Activated naive CD8-positive, alpha-beta T cell treated with anti-CD3 and anti-CD28 coated beads, Interleukin-2, amount 50 U/mL, for 16 hours (primary cell): ENCODE measurements at places on chromosomes 11 and 22.

DNA sequence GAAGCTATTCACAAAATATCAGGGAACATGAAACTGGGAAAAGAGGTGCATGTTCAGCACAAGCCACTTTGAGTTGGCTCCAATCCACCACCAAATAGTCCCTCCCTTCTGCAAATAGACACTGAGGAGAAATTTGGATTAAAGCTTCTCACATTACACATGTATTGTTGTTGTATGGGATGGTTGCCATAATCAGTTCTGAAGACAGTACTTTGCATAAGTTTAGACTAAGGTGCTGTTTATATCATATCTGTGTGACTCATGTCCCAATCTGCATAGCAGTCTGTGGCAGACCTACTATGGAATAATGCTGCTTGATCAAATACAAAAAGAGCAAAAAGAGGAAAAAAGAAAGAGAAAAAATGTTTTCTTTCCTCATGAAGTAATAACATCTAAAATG is 376.7 kb upstream of the DDI1 start:
- no peak for DNase-seq

DNA sequence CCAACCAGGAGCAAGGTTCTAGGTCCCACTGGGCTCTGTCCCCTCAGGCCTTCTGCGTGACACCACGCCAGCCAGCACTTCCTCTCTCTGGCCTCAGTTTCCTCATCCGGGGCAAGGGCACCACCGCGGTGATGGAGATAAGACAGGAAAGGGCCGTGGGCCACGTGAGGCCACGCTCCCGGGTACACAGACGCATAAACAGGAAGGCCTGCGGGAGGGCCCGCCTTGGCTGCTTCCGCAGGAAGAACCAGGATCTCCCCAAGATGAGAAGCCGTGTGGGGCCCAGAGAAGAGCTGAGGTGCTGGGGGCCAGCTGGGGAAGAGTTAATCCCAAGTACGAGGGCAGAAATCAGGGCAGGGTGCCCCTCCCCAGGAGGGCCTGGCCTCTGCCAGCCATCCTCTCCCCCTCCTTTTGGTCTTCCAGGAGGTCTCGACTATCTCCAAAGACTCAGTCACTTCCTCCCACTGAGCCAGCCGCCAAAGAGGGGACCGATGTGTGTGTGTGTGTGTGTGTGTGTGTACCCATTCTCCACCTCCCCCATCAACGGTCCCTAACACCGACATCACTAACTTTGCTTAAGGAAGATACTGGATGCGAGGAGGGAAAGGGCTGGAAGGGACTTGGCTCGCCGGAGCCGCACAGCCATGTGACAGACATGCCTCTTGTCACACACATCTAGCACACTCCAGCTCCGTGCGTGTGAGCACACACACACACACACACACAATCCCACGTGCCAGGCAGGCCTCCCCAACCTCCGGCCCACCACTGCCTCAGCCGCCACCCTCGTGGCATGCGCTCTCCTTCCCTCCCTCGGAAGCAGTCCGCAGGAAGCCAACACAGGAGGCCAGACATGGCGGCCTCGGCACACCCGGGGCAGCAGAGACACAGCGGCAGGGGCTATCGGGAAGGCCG is 1.4 kb downstream of the MFNG start:
- peak; percentile 43 for DNase-seq

DNA sequence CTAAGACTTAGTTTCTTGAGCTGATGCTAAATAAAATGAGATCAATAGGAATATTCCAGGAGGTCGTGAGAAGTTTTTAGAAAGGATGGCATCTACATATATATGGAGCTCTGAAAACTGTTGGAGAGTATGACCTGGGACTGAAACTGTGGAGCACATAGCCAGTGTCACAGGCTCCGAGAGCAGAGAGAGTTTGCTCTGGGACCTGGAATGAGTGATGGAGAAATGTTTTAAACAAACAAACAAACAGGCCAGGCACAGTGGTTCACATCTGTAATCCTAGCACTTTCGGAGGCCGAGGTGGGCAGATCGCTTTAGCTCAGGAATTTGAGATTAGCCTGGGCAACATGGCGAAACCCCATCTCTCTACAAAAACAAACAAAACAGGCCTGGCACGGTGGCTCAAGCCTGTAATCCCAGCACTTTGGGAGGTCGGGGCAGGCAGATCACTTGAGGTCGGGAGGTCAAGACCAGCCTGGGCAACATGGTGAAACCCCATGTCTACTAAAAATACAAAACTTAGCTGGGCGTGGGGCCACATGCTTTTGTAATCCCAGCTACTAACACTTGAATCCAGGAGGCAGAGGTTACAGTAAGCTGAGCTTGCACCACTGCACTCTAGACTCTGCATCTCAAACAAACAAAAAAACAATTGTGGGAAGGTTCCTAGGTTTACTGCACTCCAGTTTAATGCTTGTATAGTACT is 67.1 kb downstream of the SLC35F2 start:
- DNase-seq = no peak

GRCh38 chr11:16587670-16588069 is 150.8 kb upstream of the C11orf58 start:
- no peak for DNase-seq

- DNase-seq = peak; percentile 54
These were observed 93.9 kb downstream of the INSC start for GRCh38 chr11:15208378-15209222.

DNA sequence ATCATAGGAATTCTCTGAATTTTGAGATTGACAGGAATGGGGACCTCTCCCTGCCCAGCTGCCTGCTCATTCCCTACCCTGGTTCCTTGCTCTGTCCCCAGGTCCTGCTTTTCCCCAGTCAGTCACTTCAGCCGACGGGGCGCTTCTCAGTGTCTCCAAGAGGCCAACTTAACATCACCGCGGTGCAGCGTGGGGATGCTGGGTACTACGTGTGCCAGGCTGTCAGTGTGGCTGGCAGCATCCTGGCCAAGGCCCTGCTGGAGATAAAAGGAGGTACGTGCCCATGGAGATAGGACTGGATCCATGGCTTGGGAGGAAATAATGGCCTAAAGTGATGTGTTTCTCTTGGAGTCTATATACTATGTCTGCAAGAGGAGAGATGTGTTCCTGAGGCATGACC is 7.0 kb downstream of the ROBO3 start:
- DNase-seq = no peak

- no peak for DNase-seq
These were observed 238.5 kb upstream of the ZC3H12C start for GRCh38 chr11:109854731-109855130.

GRCh38 chr11:6610591-6610990 is 1.4 kb downstream of the TAF10 start:
- DNase-seq = no peak

- DNase-seq = no peak
These were observed 1069.7 kb upstream of the CCDC90B start for GRCh38 chr11:84355911-84356310.

GRCh38 chr11:22554221-22554620 is 71.4 kb downstream of the FANCF start:
- DNase-seq = no peak

- no peak for DNase-seq
These were observed 44.8 kb downstream of the SMIM38 start for GRCh38 chr11:69200331-69201065.

DNA sequence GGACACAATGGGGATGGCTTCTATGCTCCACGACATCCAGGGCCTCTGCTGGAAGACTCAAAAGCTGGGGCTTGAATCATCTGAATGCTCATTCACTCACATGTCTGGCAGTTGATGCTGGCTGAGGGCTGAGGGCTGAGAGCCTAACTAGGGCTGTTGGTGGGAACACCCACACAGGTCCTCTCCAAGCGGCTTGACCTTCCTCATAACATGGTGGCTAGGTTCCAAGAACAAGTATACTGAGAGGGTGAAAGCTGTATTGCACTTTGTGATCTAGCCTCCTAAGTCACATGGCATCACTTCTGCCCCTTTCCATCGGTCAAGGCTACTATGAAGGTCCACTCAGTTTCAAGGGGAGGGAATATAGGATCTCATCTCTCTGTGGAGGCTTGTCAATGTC is 7.5 kb downstream of the TMEM151A start:
- no peak for DNase-seq

DNA sequence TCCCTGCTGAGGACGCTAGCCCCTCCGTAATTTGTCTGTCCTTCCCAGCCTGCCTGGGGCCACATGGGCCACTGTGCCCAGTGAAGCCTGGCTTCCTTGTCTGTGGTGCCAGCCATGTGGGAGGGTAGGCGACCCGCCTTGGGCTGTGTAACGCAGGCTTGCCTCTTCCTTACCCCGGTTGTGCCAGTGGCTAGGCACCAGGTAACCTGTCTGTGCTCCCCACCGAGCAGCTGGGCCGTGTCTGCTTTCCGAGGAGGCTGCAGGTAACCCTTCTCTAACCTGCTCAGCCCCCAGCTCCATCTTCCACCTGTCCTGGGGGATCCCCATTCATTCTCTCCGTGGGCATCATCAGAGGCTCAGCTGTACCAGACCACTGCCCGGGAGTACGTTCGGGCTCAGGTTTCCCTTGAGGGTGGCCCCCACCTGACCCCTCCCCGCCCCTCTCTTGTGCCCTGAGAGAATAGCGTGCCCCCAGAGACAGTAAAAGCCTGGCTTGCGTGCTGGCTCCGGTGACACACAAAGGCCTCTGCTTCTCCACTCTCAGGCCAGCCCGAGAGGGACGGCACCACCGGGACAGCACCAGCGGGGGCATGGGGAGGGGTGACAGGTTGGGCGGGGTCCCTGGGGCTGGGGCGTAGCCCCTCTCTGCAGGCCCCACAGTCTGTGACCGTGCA is 79.1 kb downstream of the CDKN1C start:
- DNase-seq = no peak

DNA sequence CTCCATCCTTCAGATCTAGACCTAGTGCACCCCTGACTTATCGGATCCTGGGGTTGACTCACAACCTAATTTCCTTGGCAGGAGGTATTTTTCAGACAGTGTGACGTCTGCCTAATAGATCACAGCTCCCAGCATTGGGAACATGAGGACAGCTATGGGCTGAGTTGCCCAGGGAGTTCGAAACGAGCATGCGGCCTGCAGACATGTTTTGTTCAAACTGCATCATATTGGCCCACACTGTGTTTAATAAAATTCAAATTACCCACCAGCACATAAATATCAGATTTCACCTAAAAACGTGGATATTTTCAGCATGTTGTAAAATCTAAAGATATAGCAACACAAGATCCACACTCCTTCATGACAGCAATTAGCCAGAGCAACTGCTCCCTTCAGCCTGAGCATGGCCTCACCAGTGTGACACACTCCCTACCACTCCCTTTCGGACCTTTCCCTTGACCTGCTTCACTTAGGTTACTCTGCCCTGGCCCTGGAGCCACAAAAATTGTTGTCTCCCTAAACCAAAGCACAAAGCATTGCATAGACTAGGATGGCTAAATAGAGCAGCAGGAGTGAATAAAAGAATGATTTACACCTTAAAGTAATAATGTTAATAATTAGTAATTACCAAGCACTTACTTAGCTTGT is 53.6 kb upstream of the USP47 start:
- no peak for DNase-seq

GRCh38 chr11:106327637-106328036 is 250.2 kb downstream of the AASDHPPT start:
- no peak for DNase-seq

- no peak for DNase-seq
These were observed 176.9 kb downstream of the GRIA4 start for GRCh38 chr11:105786741-105787140.

DNA sequence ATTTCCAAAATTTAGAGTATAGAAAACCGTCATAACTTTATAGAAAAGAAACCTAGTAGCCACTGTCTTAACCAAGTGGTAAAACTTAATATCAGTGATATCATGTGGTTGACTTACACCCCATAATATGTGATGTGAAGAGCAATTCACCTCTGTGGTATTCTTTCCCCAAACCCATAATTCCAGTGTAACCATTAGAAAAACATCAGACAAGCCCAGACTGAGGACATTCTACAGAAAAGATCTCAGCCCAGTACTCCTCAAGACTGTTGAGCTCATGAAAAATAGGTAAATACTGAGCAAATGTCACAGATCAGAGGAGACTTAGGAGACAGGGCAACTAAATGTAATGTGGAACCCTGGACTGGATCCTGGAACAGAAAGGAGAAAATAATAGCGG is 134.6 kb downstream of the PGR start:
- DNase-seq = no peak

GRCh38 chr11:119791047-119791446 is 62.0 kb upstream of the NECTIN1 start:
- no peak for DNase-seq

GRCh38 chr11:9092853-9093778 is 1.7 kb upstream of the SCUBE2 start:
- DNase-seq = no peak

- no peak for DNase-seq
These were observed 9.3 kb upstream of the NUP50 start for GRCh38 chr22:45154383-45154782.

- no peak for DNase-seq
These were observed 12.0 kb upstream of the LAYN start for GRCh38 chr11:111528557-111528956.

DNA sequence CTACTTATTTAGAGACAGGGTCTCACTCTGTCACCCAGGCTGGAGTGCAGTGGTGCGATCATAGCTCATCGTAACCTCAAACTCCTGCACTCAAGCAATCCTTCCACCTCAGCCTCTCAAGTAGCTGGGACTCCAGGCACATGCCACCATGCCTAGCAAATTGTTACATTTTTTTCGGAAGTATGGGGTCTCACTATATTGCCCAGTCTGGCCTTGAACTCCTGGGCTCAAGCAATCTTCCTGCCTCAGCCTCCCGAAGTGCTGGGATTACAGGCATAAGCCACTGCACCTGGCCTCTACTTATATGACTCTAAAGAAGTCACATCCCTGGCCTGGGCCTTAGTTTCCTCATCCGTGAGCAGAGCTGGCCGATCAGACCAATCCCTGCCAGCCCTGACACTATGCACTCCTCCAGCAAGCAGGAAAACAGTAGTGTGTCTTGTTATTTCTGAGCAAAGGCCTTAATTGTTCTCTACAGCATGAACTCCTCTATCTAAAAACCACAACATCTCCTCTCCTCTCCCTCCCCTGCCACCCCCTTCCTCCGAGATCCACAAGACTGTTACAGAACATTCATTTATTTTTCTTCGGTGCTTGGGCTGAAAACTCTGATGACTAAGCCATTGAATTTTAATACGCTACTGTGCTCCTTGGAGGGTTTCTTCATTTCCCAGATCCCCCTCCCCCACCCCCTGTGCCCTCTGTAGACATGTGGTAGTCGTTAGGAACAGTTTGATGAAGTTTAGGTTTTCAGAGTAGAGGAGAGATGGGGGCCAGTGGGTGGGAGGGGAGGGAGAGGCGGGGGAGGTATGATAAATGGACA is 91.5 kb downstream of the ABTB2 start:
- DNase-seq = no peak

DNA sequence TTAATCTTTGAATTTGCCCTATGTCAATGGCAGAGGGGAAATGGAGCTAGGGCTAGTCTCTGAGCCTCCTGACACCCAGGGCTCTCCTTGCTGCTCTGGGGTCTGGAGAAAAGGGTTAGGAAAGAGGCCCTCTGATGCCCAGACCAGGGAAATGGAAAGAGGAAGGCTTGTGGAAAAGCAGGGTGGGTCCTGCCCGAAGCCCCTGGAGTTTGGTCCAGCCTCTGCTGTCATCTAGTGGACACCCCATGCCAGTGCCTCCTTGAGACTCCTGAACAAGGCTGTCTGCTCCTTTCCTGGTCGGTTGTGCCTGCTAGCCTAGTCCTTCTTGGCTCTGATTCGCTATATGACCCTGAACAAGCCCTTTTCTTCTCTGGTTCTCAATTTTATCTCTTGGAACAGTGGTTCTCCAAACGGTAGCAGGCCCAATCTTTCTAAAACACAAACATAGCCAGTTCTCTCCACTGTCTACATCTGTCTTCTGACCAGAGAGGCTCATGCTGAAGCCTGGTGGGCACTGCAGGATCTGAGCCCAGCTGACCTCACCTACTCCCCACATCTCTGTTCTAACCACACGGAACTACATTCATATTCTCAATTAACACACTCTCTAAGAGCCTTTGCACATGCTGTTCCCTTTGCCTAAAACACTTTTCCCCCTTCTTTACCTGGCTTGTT is 8.8 kb upstream of the PLA2G3 start:
- no peak for DNase-seq
